Suppressor macrophage treated with lipopolysaccharide for 4 hours (primary cell): ENCODE measurements at places on chromosomes 5 and 9.

- DNase-seq = no peak
Measured at GRCh38 chr5:117131048-117131679, 556.5 kb upstream of the SEMA6A start.

GRCh38 chr9:114687034-114687433, 5.0 kb upstream of the TEX48 start:
- no peak for DNase-seq

DNA sequence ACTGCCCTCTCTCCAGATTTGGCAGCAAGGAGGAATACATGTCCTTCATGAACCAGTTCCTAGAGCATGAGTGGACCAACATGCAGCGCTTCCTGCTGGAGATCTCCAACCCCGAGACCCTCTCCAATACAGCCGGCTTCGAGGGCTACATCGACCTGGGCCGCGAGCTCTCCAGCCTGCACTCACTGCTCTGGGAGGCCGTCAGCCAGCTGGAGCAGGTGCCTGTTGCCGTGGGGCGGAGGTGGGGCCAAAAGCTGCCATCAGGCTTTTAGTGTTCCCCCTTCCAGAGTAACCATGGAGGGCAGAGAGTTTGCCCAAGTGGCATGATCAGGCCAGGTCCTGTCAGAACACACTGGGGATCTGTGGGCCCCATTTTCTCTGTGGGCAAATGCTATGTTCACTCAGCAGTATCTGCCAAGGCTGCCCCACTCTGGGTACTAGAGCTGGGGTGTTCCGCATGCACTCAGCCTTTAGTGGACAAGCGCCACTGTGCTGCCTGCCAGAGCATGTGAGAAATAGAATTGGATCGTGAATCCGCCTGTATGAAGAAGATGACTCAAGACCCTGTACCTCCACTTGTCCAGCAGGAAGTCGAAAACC, 117.1 kb downstream of the DAB2IP start:
- no peak for DNase-seq

DNA sequence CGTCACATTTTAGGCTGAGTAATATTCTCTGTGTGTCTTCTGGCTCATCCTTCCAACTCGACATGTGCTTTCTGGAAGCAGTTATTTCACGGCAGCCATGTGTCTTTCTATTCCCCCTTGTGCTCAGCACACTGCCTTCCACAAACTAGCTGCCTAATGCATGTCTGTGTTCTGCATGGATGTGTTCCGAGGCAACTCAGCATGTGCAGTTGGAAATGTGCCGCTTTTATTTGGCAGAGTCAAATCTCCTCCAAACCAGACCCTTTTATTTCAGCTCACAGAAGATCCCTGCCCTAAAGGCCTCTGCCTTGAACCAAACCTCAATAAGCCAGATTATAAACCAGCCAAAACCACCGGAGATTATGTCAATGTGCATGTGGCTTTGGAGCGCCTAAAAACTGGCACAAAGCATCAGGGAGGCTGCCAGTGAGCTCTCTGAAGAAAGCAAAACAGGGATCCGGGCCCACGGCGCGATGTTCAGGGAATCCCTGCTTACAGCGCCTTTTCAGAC, 360.2 kb downstream of the DEPDC1B start:
- no peak for DNase-seq

GRCh38 chr5:177233206-177233605, 70.3 kb downstream of the RAB24 start:
- DNase-seq = no peak

- no peak for DNase-seq
Measured at GRCh38 chr9:26169708-26170107, 491.5 kb upstream of the TUSC1 start.

DNA sequence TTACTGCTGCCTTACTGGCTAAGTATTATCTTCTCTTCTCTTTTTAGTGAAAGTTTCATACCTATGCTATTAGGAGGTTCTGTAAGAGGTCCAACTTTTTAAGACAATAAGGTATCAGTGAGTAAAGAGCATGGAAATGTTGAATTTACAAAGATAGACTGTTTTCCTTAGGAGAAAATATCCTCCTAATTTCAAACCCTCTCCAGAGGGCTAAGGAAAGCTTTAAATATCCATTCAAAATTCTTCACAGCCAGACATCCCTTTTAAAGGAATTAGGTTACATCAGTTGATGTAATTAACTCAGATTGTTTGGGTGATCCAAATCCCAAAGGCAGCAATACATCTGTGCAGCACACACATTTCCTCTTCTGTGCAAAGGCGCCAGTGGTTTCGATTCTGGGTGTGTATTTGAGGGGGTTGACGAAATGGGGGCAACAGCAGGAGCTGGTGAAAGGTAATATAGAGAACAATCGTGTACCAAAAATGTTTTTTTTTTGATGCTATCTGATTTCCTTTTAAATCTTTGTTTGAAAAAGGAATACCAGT, 273.8 kb upstream of the RPS23 start:
- DNase-seq = no peak

GRCh38 chr5:74647096-74647495, 6.6 kb upstream of the ENC1 start:
- no peak for DNase-seq

DNA sequence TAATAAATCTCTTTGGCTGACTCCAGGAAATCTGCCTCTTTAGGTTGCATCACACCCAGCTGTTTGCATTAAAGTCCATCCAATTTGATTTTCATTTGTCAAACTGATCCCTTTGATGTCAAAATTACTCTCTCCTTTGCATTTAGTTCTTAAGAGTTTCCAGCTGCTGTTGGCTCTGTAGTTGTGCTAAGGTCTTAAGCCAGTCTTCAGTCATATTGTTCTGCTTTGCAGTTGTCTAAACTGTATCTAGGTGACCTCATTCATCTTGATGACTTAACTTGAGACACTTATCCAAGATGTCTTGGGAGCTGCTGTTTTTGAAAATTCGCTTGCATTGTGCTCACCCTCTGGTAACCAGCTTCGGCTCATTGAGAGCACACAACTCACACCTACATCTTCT, 386.9 kb upstream of the TLE4 start:
- DNase-seq = no peak

GRCh38 chr9:5832071-5832537, 813 bp downstream of the ERMP1 start:
- no peak for DNase-seq

DNA sequence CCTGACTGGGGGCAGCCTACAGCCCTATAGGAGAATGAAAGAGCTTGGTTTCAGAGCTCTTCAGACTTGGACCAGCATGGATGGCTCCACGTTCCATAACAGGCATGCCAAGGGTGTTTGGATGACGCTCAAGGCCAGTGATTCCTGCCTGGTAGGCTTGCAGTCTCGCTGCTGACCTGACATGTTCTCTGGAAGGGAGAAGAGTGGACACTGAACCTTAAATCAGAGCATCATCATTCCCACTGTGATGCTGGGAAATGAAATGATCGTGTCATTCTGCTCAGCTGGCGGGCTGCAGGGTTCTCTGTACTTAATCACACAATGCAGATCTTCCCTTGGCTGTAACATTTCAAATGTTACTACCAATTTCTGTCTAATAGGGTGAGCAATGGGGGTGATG, 57.0 kb downstream of the CFAP90 start:
- DNase-seq = no peak

- no peak for DNase-seq
Measured at GRCh38 chr5:22926574-22926973, 73.4 kb upstream of the CDH12 start.

GRCh38 chr5:16774806-16775205, 158.0 kb upstream of the RETREG1 start:
- DNase-seq = no peak
